ENCODE measurements at places on chromosomes 1 and 21. TPM values are rescaled to one million over a fixed set of nuclear protein-coding genes. Genes with fewer than 3 reads are reported as not detected.

- no peak for DNase-seq
Measured at GRCh38 chr1:18480315-18481189, at the start of gene KLHDC7A. Gene KLHDC7A, plus strand, starts transcription at chr1:18480930. Its CDS starts 52 bp downstream, at chr1:18480982.

DNA sequence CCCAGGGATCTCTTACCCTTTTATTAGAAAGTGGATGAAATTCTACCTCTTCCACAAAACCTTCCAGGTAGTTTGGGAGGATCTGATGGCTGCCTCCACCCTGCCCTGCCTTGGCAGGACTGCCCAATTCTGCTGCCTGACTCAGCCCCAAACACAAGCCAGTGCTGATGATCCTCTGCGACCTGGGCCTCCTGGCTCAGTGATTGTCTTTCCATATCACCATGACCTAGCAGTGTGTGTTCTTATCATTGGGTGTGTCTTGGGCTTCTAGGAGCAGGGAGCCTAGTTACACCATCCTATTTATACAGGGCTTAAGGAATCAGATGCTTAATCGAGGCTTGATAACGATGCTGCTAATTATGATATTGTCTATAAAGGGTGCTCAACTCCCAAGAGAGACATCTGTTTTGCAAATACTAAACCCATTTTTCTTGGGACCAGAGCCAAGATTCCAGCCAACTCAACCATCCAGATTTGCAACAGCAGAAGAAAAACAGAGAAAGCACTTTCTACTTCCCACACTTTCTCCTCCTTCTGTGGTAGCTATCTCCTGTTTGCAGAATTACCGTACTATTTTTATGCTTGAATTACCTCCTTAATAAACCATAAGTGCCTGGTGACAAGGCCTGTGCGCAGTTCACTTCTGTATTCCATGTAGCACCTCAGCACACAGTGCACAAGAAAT lies 36.5 kb upstream of the KIF21B start:
- no peak for DNase-seq

GRCh38 chr1:85203573-85204171 lies 2.9 kb upstream of the SYDE2 start:
- DNase-seq = no peak

- no peak for DNase-seq
Measured at GRCh38 chr1:86445919-86446318, 21.9 kb downstream of the CLCA2 start.

GRCh38 chr1:50631161-50631560 lies 207.9 kb upstream of the DMRTA2 start:
- no peak for DNase-seq

SLC30A10 gene
- not detected for total RNA-seq

DNA sequence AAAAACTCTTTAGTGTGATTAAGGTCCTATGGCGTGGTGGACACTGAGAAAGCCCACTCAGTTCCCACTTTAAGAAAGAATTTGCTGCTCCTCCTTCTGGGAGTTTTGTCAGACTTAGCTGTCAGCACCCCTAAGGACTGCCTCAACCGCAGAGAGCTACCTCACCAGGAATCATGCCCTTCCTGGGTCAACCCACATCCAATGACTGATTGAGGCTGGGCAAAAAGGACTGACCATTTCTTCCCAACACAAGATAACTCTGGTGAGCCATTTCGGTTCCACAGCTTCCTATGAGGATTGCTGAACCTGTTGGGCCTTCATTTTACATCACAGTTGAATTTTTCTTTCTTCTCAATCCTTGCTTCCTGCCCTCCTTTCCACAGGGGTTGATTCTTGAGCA lies 197.9 kb downstream of the NCAM2 start:
- DNase-seq = no peak

DNA sequence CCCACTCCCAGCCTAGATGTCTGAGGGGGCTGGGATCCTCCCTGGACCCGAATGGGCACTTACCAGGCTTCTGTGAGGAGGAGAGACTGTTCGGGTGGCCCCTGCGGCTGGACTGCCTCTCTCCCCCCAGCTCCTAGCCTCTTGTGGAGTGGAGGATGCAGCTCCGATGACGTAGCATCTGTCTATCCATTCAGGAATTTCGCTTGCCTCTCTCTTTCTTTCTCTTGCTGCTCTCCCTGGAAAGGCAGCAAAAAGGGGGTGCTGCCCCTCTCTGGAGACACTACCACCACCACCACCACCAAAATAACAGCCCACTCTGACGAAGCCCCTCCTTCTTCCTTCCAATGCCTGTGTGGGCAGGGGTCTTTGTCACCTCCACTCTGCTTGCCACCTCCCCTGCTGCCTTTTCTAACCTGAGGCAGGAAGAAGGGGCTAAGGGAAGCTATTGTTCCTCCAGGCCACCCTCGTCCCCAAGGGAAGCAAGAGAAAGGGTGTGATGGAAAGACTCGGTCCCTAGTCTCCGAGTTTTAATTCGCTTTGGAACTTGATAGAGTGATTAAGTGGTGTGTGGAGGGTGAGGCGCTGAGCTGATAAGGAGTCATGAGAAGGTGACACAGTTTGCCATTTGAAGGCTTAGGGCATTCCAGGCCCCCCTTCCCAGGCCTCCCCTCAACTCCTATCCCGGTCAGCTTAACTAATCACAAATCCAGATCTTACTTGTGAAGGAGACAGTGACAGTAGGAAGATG lies 60.5 kb downstream of the RHBG start:
- no peak for DNase-seq

CD1B gene
- not detected for total RNA-seq

GRCh38 chr1:201002510-201002909 lies 21.0 kb downstream of the KIF21B start:
- DNase-seq = no peak

ZNF648 gene
- not detected for total RNA-seq

DNA sequence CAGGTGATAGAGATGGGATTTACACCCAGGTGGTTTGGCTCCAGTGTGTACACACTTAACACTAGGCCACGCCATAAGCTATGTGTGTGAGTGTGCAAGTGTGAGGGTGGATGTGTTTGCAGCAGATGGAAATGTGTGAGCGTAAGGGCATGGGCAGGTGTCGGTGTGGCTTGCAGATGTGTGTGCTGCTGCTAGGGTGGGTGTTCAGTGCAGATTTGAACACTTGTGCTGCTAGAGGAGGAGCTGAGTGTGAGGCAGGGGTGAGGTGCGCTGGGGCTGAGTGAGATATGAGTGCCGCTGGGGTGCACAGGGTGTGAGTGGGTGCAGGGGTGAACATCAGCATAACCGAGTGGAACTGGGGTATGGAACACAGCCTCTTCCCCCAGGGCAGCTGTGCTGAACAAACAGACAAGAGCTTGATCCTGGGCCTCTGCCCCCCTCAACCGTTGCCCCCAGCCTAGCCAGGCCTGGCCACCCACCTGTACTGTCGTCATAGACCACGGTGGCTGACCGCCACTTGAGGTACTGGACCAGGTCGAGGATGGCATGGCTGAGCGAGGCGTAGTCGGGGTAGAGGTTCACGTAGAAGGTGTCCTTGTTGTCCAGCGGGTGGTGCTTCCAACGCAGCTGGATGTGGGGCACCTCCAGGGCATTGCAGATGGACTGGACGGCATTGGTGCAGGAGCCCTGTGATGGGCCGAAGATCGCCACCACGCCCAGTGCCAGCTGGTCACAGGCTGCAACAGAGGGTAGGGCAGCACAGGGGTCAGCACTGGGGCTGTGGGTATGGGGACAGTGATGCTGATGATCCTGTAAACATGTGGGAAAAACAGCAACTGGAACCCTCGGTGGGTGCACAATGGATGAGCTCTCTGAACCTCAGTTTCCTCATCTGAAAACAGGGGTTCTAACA lies 153.9 kb downstream of the GRIK3 start:
- DNase-seq = no peak

DNA sequence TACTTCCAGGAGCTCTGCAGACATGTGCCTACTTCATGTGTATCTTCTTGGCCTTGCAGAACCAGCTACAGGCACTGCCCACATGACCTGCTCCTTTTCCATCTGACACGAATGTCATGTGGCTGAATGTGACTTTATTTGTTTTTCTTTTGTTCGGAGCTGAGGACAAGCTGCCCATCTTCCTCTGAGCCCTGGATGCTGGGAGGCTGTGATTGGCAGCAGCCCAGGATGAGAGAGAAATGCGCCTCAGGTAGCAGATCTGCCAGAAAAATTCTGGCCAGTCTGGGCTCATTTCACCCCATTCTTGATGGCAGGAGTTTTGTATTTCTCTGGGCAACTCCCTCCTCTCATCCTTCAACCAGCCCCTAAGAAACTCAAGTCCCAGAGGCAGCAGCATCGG lies 372.0 kb downstream of the RPS6KC1 start:
- DNase-seq = no peak

DNA sequence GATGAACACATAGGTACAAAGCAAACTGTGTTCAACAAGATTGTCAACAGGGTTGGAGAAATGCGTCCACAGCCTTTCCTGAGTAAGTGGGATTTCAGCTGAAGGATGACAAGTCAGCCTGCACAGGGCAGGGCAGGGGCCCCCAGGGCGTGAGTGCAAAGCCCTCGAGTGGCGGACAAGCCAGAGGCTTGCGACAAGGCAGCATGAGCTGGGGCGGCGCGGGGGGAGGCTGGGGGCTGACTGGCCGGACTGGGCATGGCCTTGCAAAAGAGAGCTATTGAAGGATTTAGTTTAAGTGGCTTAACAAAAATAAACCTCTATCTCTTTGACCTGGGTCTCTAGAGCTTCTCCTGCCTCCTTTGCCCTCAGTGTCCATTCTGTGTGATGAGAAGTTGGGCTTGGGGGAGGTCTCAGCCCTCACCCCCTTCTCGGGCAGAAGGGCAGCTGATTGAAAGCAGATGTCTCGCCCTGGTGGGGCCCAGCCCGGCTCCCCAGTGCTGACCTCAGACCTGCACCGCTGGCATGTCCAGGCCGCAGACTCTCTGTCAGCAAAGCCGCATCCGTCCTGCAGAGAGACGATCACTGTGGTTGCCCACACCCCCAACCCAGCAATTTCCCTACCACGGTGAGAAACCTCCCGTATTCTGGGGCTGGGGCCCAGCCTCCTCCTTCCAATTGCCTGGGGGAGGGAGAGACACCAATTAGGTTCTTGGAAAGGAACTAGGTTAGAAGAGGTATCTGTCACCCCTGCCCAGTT lies 24.3 kb upstream of the EPS8L3 start:
- no peak for DNase-seq

- DNase-seq = no peak
Measured at GRCh38 chr1:246470585-246470984, 36.5 kb downstream of the SMYD3 start.

DNA sequence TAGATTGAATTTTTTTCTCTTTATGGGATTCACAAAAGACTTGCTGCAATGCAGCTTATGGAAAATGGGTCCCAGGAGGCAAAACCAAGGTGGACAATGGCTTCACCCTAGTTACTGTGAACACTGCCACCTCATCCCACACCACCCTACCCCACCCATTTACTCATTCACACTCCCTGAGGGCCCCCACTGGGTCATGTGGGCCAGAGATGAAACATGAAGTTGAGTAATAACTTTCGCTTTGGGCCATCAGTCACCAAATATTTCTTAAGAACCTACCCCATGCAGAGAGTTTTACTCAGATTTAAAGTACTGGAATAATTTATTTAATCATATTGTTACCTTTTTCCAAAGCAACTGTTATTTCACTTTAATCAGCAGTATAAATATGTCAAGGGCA lies 191.8 kb downstream of the TPR start:
- DNase-seq = peak; percentile 13

- no peak for DNase-seq
Measured at GRCh38 chr1:158924677-158925076, 6.7 kb upstream of the PYHIN1 start.

DNA sequence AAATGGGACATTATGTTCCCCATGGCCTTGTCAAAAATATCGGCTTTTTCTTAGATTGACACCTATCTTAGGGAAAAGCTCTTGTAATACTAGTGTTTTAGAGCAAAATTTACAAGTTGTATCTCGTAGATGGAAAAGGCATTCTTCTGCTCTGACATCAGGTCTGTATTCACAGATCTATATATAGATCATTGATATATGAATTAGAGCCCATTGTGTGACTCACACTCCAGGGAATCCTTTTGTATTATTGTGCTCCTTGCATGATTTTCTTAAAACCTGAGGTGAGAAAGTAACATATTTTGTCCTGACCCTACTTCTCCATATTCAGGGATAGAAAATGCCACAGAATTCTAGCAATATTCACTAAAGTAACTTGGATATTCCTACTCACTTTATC lies 1160.8 kb upstream of the B3GALT2 start:
- no peak for DNase-seq

DNA sequence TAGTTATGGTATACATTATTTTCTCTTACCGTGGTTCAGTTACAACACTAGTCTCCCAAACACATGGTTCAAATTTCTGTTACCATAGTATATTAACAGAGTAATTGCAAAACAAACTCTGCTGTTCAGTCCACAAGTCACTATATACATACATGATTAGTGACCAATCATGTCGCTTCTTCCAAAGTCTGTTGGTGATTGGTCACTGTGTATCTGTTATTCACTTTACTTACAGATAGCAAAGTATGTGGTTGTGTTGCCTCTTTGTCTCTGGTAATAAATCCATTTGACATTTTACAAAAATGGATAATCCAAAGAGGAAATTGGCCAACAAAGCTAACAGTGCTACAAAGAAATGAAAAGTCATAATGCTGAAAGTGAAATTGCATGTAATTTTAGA lies 107.2 kb downstream of the RABGAP1L start:
- no peak for DNase-seq

DNA sequence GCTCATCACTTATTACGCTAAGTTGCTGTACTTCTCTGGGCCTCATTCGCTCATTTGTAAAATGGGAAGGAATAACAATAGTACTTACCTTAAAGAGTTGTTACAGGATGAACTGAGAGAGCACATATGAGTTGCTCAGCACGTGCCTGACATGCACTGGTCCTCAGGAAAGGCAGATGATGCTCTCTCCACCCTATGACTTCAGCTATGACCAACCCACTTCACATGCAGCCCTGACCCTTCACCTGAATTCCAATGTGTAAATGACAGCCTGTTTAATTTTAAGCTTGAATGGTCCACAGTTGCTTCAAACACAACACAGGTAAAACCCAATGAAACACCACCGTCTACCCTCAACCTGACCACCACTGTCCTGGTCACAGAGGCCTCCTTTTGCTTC lies 32.9 kb downstream of the GADD45A start:
- DNase-seq = no peak

SMCP gene
- total RNA-seq = not detected

DNA sequence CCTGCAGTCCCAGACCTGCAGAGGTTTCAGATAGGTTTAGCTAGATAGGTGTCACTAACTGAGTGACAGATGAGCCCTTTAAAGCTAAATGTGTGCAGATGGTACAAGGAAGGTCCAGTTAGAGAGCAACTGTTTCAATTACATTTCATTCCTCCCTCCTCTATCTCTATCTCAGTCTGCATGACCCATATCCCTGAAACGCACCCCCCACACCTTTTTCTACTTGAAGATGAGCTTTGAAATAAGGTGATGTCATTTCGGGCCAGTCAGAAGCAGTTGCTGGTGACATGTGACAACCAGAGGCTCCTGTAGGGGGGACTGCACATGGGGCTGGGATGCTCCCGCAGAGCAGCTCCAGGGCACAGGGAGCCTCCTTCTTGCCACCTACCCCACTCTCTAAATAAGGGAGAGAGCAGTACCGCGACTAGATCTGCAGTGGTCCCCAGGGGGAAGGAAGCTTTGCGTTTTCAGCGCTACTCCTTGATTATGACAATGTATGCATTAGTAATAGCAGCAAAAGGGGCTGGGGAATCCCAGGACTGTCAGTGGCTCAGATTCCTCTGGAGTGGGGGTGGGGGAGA lies 4.3 kb downstream of the ATP8B2 start:
- no peak for DNase-seq

Data from thoracic aorta (tissue), 2 donors.